ENCODE measurements at places on chromosomes 4 and X.

GRCh38 chrX:85851418-85851817, 195.9 kb downstream of the CHM start:
- no peak for DNase-seq

- no peak for DNase-seq
Observed at GRCh38 chr4:142719854-142720541, 126.1 kb downstream of the INPP4B start.

DNA sequence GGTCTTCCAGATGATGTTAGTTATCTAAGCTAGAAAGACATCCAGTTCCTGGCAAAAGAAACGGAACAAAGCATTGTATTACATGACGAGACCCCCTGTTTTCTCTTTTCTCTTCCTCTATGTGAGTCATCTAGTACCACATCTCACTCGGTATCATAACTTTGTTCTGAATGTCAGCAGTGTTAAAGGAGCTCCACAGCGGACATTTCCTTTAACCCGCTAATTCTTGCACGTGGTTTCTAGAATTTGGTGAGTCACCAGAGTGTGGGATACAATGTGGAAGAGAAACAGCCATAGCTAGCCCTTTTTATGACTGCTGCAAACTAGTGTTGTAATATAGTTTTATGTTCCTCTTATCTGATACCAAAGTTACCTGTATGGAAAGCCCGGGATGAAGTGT, 243.7 kb downstream of the TENM3 start:
- no peak for DNase-seq

GRCh38 chr4:124167602-124168001, 544.9 kb downstream of the ANKRD50 start:
- DNase-seq = no peak

- no peak for DNase-seq
Observed at GRCh38 chrX:1359477-1359873, 22.9 kb downstream of the IL3RA start.

- no peak for DNase-seq
Observed at GRCh38 chr4:91298156-91298700, 1005.5 kb upstream of the GRID2 start.

DNA sequence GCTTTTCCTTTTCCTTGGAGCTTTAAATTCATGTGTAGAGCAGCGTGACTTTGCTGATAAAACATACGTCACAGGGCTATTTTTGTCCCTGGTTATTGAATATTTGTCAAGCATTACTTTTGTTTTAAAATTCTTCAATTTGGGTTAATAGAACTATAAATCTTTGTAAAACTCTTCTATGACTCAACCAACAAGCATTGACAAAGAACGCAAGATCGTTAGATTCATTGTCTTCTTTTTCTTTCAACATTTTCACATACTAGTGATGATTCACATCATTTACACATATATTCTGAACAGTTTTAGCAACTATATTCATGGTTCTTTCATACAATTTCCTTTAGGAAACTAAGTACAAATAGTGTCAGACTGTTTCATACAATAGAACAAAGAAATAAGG, 72.0 kb upstream of the GPM6A start:
- DNase-seq = no peak

DNA sequence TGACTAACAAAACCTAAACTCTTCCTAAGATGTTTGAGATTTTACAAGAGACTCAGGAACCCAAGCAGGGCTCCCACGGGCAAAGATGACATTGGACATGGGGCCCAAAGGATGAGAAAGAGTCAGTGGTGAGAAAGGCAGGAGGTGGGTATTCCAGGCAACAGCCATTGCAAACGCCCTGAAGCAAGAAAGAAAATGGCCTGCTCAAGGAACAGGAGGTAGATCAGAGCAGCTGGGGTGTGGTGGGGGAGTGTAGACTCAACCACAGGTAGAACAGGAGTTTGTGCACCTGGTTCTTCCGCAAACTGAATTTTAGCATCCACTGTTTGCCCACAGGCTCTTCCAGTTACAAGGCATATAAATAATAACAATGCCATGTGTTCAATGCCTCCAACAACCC, 3.3 kb downstream of the PPP2R2C start:
- DNase-seq = no peak

DNA sequence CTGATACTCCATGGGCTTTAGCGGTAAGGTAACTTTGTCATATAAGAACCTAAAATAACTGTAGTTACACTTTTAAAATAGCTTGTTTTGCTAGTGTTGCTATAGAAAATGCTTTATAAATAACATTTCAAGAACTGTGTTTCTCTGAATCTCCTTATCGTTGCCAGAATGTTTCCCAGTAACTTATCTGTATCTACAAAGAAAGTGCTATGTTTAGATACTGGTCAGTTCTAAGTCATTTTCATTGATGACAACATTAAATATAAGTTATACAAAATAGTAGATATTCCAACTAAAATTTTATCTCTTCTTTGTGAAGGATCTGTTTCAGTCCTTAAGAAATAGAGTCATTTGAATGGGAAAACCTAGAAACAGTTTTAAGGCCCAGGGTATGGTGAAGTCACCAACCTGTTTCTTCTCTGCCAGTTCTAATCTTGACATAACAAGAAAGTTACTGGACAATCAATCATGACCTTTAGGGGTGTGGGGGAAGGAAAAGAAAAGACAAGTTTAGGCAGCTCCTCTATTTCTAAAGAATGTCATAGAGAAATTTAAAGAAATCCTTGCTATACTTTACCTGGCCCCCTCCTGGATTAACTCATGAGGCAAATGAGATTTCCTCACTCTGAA, 425.9 kb downstream of the RPA4 start:
- no peak for DNase-seq

DNA sequence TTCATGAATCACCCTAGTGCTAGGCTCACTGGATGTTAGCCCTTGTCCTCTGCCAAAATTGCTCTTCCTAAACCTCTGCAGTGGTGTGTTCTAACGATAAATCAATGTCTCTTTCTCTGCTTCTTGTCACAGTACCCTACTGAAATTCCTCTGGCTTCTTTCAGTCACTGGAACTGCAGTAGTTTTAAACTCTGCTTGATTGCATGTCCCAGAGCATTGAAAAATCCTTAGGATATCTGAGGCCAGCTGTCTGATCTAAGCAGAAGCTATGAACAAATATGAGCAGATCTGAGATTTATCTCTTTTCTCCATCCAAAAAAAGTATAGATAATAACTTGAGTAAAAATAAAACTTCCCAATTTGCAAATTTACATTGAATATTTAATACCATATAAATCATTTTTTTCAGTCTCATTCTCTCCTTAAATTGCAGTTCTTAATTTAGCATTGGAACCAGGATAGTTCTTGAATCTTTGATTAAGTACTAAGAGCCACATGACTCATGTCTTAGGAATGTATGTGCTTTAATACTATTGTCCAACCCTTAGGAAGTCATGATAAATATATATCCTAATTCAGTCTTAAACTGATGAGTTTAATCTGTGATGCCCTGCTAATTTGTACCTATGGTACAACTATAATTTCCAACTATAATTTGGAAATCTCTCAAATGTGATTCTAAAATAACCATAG, 169.7 kb downstream of the PDHA2 start:
- no peak for DNase-seq

DNA sequence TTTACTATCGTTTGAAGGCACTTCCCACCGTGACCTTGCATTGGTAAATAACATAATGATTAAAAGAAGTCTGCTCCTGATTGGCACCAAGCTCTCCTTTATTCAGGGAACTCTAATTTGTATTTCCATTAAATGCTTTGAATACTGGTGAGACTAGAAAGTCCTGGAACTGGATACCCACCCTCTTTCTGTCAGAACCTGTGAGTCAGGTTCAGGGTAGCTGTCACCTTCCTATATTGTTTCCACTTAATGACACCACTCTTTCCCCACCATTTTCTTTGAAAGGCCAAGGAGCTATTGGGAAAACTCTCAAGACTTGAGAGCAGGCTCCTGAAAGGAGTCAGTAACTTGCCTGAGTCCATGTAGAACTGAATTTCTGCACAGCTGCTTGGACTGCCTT, 55.9 kb upstream of the RASSF6 start:
- DNase-seq = no peak

DNA sequence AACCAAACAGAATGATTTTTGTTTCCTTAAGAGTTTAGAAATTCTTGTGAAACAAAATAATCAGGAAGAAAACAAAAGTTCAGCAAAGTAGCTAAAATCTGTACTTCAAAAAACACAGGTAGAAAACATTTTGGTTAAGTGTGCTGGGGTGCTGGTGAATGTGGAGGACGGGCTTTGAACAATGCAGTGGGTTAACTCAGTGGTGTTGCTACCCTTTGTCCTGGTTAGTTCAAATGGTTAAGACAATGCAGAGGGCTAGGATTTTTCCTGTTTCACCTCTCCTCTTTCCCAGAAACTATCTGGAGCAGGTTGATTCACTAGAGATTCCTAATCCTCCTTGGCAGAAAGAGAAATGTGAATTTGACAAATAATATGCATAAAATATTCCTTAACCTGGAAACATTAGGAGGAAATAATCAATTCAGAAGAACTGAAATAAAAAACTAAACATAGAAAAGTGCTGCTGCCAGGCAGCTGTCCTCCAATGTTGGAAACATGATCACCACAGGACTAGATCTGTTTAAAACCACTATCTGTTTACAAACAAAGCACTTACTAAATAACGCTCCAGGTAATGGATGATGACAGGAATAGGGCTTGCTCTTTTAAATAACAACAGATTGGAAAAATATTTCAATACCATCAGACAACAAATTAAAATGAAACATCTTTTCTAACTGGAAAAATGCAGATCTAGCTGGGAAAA, 148.9 kb downstream of the MAML3 start:
- DNase-seq = no peak

- no peak for DNase-seq
Observed at GRCh38 chr4:165096776-165097175, 15.9 kb downstream of the TMEM192 start.

- no peak for DNase-seq
Observed at GRCh38 chrX:112734290-112734689, 54.6 kb upstream of the LHFPL1 start.

DNA sequence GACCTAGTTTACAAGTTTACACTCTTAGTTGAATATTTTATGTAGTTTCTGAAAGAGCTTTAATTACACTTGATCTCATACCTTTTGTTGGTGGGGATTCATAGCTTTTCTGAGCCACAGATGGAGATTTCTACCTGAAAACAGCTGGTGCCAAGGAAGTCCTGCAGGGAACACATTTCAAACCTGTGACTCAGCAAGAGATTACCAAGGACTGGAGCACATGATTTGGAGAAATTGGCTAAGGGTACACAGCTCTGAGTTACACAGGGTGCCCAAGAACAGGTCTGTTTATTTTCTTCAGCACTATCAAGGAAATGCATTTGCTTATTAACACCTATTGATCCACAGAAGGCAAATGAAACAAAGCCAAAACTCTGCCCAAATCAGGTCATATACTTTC, 691.5 kb downstream of the KCTD8 start:
- no peak for DNase-seq

- peak; percentile 11 for DNase-seq
Observed at GRCh38 chrX:135384161-135384836, 37.4 kb upstream of the SMIM10L2A start.

DNA sequence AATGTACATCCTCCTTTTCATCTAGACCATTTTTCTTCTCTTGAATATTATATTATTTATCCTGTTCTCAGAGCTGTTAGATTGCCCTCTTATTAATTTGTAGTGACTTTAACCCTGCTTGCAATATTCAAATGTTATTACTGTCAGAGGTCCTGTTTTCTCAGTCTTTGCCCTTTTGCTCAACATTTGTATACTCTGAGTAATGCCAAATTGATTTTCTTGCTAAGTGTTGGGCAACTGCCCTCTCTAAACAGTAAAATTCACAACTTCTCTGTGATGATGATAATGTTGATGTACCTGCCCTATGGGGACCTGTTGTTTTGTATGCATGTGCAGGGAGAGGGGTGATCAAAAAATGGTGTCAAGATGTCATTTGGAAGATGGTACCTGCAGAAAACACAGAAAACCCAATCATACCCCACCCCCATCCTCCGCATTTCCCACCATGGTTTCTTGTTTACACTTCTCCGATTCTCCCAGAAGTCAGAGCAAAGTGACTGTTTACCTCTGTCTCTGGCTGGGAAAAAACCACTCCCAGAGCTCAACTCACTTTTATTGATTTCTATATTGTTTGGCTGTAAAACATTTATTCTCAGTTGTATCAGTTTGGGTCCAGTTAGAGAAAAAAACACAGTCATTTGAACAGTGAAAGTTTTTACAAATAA, 694.0 kb downstream of the IL1RAPL1 start:
- no peak for DNase-seq

DNA sequence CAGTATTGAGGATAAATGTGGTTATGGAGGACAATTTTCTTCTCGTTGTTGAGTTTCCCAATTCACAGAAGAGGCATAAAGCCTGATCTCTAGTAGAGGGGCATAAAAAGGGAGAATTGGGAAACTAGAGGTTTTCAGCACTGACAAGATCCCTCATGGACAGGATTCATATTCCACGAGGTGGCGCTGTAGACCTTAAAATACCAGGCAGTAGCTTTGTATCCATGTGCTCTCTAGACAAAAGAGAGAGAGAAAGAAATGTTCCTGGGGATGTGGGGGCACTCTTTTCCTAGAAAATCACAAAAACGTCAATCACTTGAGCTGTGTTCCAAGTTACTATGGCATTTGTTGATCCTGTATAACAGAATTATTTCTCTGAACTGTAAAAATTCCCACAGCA, 128.3 kb downstream of the MAGEE1 start:
- DNase-seq = no peak

DNA sequence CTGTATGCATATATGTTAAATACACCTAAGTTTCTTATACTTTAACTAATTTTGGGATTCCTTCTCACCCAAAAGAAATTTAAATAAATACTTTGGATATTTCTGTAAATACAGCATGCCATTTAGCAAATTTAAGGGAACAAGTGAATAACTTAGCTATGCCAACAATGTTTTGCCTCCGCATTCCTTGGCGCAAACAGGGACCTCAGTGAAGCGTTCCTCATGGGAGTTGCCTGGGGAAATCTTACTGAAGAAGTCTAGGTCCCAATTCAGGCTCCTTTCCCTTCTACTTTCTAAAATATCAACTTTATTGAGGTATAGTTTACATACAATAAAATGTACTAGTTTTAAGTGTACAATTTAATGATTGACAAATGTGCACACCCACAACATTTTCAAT, 25.0 kb downstream of the COL4A5 start:
- no peak for DNase-seq

- DNase-seq = no peak
Observed at GRCh38 chr4:86564795-86565194, 29.3 kb upstream of the PTPN13 start.

DNA sequence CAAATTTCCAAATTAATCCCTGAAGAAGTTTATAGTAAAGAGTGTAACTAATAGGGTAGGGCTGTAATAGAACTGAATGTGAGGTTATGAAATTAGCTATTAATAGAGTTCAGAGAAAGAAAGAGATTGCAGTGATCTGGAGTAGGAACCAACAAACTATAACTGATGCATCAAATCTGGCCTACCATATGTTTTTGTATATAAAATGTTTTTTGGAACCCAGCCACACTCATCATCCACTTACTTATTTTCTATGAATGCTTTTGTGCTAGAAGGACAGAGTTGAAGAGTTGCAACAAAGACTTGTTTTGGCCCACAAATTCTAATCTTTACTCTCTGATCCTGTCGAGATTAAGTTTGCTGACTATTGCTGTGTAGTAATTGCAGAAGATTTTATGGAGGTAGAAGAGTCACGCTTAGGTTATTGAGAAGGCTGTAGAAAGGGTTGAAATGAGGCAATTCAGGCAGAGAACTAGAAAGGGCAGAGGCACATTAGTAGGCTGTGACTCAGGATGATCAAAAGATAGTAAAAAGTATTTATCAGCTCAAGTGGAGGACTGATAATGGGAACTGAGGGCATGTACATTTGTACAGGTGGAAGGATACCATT, 298.7 kb upstream of the EMCN start:
- no peak for DNase-seq
